A549 treated with DMSO at 1 μM for 4 hours (cell line): ENCODE measurements at places on chromosomes 3 and 15. TPM values are rescaled to one million over a fixed set of nuclear protein-coding genes. Genes with fewer than 3 reads are reported as not detected.

The CHL1 gene
- total RNA-seq: 0.02 TPM in 1 of 5 replicates, not detected in the others

The ARGFX gene
- not detected in 5 replicates for total RNA-seq

The TGFBR2 gene
- total RNA-seq: 43.5 to 52.1 TPM (median 48.3 TPM) in 5 replicates

The NRROS gene
- total RNA-seq: 0.04 TPM in 1 of 5 replicates, not detected in the others

The LSMEM2 gene
- 0.05 to 0.06 TPM in 2 of 5 replicates, not detected in the others for total RNA-seq

The TTC23 gene
- 9.6 to 12.7 TPM (median 12.0 TPM) in 5 replicates for total RNA-seq

The ERC2 gene
- total RNA-seq: 0.10 to 0.30 TPM (median 0.23 TPM) in 3 of 5 replicates, not detected in the others

The PLA2G4E gene
- not detected in 5 replicates for total RNA-seq

The RNF111 gene
- 22.1 to 29.6 TPM (median 26.6 TPM) in 5 replicates for total RNA-seq

The NRG4 gene
- total RNA-seq: 0.81 to 2.6 TPM (median 1.1 TPM) in 5 replicates

The C3orf70 gene
- total RNA-seq: 0.01 to 0.03 TPM (median 0.02 TPM) in 3 of 5 replicates, not detected in the others

The MESP1 gene
- total RNA-seq: 2.7 to 8.0 TPM (median 6.3 TPM) in 5 replicates
